Brain microvascular endothelial cell (primary cell): ENCODE measurements at places on chromosomes 7 and 10.
A peak's percentile ranks its signal among the peaks of the same experiment; 100 is the strongest.

- DNase-seq = no peak
Measured at GRCh38 chr10:126253611-126253998, 134.7 kb downstream of the ADAM12 start.

DNA sequence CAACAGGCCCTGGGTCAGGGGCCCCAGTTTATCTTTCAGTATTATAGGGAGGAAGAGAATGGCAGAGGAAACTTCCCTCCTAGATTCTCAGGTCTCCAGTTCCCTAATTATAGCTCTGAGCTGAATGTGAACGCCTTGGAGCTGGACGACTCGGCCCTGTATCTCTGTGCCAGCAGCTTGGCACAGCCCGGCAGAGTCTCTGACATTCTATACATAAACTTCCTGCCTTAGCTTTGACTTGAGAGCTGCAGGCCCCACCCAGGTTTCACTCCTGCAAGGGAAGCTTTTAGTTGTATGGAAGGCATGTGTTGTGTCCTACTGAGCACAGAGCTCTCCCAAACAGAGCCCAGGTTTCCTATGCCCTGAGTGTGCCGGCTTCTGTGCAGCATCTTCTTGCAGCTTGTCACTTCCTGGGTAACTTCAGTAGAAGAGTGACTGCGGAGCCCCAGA is 205.6 kb upstream of the PRSS58 start:
- DNase-seq = no peak

DNA sequence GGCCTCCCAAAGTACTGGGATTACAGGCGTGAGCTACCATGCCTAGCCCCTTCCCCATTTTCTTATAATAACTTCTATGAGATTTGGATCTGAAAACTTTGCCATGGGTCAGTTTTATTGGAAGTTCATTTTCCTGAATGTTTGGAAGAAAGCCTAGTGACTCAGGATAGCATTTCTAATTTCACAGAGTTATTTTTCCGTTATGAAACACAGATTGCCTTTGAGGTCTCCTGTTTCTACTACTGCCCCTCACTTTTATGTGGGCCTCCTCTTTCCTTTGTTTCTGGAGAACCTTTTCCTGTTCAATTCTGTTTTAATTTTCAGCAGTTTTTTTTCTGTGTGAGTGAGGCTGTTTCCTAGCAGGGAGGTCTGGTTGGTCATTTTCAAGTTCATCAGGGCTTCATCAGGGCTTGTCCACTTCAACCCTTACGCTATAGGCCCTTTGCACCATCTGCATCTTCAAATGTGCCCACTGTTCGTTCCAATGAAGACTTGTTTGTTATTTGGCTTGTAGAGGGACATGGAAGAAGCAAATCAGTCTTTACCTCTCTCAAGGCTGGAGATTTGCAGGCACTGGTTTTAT is 58.7 kb downstream of the BMPR1A start:
- no peak for DNase-seq

GRCh38 chr10:22002591-22003176 is 846 bp downstream of the DNAJC1 start:
- peak; percentile 37 for DNase-seq

- DNase-seq = no peak
Measured at GRCh38 chr10:52256832-52257691, 57.0 kb upstream of the DKK1 start.

GRCh38 chr10:109114579-109114978 is 808.7 kb downstream of the XPNPEP1 start:
- no peak for DNase-seq

- no peak for DNase-seq
Measured at GRCh38 chr7:46131916-46132795, 211.1 kb upstream of the IGFBP3 start.
